ENCODE measurements at places on chromosomes 3 and 15.

DNA sequence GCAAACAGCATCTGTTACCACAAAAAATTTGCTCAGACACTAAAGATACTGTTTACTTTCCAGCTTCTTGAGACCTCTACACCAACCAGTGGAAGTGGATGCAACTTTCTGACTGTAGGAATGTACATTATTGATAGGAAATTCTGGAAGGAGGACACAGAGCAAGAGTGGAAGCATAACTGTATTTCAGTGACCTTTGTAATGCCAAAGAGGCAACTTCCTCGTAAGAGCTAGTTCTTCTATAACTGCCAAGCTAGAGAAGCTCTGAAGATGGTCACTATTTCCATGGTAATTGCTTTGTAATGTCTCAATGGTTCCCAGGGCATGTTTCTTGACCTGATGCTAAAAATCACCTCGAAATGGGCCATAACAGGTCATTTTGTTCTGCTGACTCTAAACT lies 96.3 kb upstream of the SLC2A2 start:
- DNase-seq = no peak

- DNase-seq = no peak
These were observed 147.5 kb upstream of the LRRFIP2 start for GRCh38 chr3:37321863-37322262.

GRCh38 chr15:98062869-98063268 lies 102.4 kb downstream of the ARRDC4 start:
- no peak for DNase-seq

DNA sequence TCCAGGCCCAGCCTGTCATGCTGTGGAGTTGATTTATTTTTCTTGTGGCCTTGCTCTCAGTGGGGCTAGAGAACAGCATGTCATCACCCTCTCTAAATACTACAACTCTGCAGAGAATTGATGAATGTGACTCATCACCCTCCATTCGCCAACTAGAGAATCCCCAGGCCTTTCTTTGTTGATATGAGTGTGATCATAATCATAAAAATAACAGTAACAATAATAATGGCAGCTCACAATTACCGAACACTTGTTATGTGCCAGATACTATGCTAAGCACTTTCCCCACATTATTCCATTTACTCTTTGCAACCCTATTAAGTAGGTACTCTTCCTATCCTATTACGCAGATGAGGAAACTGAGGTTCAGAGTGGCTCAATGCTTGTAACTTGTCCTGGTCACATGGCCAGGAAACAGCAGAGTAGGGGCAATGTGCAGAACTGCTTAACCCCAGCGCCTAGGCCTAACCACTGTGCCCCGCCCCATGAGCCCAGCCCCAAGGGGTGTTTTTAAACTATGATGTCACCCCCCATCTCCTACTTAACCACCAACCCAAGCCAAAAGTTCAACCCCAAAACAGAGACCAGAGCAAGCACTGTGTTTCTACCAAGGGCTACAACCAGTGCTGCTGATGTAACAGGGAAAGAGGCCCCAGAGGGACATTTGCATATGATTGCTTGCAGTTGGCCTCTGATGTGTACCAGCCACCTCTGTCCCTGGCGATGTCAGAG lies 104.5 kb downstream of the ADCY5 start:
- DNase-seq = no peak

DNA sequence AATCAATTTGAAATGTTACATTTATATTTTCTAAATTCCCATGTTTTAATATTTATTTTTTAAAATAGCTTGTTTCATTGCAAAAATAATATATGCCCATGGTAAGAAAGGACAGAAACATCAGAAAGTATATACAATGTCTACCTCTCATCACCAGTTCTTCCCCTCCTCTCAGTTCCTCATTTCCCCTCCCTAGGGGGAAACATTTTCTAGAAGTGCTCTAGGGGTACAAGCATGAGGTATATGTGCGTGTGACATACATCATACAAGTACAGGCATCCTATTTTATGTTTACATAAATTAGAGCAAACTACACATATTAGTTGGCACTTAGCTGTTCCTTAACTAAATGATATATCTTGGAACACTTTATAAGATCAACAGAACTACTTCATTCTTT lies 189.3 kb upstream of the VEPH1 start:
- no peak for DNase-seq

DNA sequence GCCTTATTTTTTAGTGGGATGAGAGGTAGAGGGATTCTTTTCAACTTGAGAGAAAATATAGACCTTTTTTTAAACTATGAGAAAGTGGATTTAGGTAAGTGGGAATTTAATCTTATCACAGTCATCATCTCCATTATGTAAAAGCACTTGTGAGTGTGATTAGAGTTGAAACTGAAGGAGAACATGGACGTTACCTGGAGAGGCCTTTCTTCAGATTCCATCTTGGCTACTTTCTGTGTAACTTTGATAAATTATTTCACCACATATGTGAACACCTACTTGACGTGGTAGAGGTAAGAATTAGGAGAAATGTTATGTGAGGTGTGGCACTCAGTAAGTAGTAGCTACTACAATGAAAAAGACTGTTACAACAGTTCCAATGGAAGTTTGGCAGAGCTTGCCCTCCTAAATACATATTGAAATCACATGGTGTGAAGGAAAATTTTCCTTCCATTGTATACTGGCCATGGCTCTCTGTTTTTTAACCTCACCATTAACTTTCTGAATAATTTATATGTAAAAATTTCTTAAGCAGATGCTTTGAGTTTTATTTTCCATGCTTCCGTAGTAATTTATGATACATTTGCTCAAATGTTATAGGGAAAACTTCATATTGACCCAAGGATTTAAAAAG lies 193.3 kb downstream of the FNDC3B start:
- no peak for DNase-seq

DNA sequence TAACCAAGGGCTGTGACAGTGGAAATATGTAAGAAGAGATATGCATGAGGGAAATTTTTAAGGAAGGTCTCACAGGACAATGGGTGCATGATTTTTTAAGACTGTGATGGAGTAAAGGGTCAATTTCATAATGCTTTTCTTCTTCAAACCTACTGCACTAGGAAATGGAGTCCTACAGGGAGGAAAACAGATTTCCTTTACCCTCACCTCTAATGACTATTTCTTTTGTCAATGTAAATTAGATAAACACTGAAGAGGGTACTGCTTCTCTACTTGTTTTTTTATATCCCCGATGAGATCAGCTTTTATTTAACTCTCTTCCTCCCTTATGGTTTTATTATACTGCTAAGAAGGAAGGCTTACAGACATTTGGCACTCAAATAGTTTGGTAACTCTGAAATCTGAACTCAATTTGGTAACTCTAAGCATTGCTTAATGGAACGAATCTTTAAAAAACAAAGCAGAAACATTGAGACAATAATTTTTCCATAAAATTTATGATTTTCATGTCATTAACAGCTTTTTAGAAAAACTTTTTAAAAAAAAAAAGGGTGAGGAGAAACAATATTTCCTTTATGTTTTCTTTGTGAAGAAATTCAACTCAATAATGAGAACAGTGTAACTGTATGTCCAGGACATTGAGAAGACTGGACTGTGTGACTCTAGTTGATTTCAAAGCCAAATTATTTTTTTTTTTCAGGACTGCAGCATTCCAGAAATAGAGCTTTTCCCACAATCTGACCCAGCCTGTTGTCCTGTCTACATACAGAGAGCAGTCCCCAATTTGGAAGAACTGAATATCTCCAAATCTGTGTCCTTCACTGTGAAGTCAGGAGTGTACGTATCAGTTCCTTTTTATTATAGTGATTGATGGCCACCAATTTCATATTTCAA lies 64.4 kb downstream of the CRYBG3 start:
- no peak for DNase-seq

DNA sequence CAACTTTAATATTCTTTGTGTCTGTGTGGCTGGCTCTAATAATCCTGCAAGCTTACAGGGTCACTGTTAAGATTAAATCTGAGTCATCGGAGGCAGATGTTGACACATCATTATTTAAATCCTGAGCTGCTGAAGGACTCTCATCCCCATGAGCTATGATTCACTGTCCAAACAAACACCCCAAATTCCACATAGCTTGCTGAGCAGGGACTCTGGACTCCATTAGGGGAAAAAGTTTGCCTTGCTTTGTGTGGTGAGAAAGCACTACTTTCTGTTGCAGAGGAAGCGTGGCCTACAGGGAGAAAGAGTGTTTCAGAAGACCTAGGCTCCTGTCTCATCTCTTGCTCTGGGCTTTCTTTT lies 213.7 kb downstream of the PDCD6IP start:
- peak; percentile 80 for DNase-seq

- no peak for DNase-seq
These were observed 75.6 kb upstream of the CHRNB4 start for GRCh38 chr15:78716651-78717050.

- no peak for DNase-seq
These were observed 305.5 kb upstream of the DPH6 start for GRCh38 chr15:35851491-35851890.

GRCh38 chr15:97791824-97792792 lies 168.4 kb upstream of the ARRDC4 start:
- no peak for DNase-seq

DNA sequence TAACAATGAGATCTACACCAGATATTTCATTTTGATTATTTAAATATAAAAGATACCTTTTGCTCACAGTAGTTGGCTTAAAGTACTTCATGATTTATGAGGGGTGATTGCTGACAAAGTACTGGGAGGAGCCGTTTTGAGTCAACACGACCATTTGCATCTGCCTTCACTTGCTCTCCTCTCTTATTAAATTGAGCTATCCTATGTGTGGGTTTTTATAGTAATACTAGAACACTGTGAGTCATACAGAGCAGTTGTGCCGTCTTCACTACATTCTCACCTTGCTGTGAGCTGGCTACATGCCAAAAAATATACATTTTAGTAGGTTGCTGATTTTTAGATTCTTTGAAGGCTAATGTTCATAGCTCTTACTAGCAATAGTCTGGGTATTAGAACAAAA lies 161.2 kb downstream of the ALCAM start:
- no peak for DNase-seq

DNA sequence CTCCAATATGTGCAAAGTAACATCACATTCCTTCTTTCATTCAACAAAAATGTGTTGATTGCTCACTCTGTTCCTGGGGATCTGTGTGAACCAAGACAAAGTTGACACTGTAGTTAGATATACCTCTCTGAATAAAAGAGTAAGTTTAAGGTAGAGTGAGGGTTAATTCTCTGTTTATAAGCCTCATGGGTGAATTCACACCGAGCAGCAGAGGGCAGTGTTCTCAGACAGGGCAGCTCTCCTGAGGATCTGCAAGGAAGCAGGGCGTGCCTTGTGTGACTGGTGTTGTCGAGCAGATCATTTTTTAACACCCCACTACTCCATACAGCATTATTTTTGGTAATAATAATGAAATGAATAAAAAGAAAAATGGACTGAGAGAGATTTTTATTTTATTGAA lies 34.4 kb downstream of the PAQR9 start:
- DNase-seq = no peak

DNA sequence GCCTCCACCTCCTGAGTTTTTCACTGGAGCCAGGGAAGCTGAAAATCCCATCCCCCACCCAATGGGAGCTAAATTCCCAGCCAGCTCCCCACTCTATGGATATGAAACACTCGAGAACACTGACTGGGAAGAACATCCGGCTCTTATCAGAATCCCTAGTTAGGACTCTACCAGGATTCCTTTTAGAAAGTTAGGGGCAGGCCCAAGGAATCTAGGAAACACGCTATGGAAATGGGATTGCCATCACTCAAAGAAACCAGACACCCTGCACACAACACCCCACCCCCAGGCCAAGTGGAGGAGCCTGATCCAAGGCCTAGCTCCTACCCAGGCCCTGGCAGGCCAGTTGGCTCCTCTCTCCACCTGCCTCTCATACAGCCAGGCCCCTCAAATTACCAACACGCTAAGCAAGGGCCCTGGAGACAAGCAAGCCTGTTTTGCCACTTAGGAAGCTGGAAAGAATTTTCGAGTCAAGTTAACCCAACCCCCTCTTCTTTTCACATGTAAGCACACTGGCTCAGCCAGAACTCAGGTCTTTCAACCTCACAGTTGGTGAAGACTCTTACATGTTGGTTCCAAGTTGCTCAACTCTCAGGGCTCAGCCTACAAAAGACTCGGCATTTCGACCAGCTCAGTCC lies 75.5 kb downstream of the RBPMS2 start:
- no peak for DNase-seq

- no peak for DNase-seq
These were observed 144.2 kb upstream of the ABHD17C start for GRCh38 chr15:80550908-80551260.

DNA sequence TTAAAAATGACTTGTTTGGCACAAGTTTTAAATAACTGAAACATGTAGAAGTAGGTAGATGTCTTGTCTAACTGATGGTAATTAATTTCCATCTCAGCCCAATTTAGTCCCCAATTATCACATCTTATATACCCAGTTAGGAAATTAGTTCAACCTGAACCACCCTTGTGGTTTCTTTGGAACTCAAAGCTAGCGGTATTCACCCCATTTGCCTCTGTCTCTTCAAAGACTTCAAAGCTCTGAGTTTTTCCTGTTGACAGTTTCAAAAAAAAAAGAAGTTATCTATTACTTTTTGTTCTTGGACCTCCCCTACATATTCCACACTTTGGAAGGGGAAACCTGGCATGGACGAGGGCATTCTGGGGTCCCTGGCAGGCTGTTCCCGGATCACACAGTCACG lies 236.5 kb downstream of the KCNMB2 start:
- no peak for DNase-seq

DNA sequence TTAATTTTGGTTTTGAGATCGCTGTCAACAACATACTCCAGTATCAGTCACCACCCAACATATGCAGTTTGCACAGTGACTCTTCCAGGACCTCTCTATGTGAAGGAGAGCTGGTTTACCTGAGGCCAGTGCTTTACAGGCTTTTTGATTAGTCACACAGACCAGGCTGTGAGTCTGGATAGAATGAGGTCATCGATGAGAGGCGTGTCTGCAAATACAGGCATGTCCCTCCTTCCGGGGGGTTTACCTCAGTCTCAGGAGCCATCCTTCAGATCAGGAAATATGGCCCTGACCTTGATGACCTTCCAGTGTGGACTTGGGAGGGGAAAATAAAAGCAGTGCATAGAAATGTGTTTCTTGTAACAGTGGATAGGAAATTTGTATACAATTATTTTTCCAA lies 46.9 kb downstream of the KBTBD12 start:
- DNase-seq = no peak

- no peak for DNase-seq
These were observed 25.8 kb downstream of the EFCC1 start for GRCh38 chr3:129026728-129027543.

Measured in SJSA1 (cell line).